ENCODE measurements at places on chromosomes 2 and 18.

GRCh38 chr2:86622519-86623042, 1.1 kb downstream of the RNF103 start:
- no peak for DNase-seq

GRCh38 chr2:56185101-56185581, 1.4 kb downstream of the CCDC85A start:
- peak; percentile 51 for DNase-seq

- DNase-seq = no peak
These were observed 270.9 kb upstream of the SKOR2 start for GRCh38 chr18:47522359-47522758.

DNA sequence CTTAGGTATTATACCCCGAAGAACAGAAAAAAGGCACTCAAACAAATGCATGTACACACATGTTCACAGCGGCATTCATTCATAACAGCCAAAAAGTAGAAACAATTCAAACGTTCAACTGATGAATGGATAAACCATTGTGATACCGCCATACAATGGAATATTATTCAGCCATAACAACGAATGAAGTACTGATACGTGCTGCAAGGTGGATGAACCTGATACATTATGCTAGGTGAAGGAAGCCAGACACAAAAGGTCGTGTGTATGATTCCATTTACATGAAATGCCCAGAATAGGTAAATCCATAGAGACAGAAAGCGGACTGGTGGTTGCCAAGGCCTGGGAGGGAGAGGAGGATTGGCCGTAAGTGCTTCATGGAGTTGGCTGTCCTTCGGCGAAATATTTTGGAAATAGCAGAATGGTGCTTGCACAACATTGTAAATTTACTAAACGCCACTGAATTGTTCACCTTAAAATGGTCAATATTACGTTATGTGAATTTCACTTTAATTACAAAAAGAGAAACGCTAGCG, 750 bp upstream of the RMP24 start:
- peak; percentile 65 for DNase-seq

DNA sequence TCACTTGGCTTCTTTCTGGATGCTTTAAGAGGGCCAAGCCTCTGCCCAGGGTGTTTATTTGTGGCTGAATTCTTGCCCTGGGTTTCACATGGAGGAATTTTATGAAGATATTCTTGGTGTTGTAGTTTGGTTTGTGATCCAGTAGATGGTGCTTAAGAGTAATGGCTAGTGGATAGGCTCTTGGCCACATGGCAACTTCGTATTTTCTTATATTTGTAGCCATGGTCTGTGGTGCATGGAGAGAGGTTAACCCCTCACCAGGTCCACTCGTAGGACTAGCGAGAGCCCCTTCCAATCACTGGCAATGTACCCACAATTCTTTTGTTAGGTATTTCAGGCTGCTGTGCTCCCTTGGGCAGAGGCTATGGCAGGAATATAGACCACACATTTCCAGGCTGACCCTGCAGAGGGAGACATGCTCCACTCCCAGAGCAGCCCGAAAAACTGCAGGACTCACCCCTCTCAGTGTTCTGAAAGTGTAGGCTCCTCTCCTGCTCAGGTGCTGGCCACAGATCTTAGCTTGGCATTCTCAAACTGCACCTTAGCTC, 582.1 kb upstream of the SETBP1 start:
- DNase-seq = no peak

- DNase-seq = no peak
These were observed 156.6 kb downstream of the TXNL1 start for GRCh38 chr18:56481751-56482150.
